ENCODE measurements at places on chromosomes 6 and 20.

DNA sequence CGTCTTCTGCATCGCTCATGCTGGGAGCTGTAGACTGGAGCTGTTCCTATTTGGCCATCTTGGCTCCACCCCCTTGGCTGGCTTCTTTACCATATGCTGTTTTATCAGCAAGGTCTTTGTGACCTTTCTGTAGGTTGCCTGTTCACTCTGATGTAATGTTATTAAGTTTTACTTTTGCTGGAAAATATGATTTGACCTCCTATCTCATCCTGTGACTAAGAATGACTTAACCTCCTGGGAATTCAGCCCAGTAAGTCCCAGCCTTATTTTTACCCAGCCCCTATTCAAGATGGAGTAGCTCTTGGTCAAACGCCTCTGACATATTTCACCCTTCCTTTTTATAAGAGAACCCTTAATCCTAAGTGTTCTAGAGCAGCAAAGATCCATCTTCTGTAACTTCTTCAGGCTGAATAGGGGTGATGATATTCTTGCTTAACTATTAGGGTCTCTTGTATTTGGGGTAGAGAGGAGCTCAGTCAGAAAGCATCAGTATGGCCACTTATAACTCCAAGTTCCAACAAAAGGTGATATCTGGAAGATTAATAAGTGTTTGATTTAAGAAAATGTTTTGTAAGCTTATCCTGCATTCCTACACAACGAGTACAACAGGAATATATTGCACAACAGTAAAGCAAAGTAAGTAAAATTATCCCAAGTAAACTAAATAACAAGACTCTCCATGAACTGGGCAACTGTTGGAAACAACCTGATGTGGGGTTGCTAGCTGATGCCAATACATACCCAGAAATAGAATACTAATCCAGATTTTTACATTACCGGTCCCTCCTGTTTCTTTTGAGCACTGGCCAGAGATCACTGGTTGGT is 23.1 kb upstream of the HMGN3 start:
- DNase-seq: no peak

- DNase-seq: no peak
Measured at GRCh38 chr6:81696524-81696923, 56.0 kb downstream of the TENT5A start.

- DNase-seq: no peak
Measured at GRCh38 chr6:10681795-10682194, 12.6 kb downstream of the C6orf52 start.

DNA sequence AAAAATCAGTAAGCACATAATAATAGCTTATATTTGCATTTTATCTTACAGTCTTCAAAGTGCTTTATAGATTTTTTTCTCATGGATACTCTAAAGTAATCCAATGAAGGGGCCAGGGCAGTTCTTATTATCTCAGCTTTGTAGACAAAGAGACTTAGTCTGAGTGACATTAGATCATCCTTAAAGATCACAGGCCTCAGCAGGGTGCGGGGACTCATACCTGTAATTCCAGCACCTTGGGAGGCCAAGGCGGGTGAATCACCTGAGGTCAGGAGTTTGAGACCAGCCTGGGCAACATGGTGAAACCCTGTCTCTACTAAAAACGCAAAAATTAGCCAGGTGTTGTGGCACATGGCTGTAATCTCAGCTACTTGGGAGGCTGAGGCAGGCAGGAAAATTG is 14.5 kb downstream of the FERMT1 start:
- DNase-seq: no peak

GRCh38 chr6:81734500-81735150 is 17.9 kb downstream of the TENT5A start:
- DNase-seq: no peak

DNA sequence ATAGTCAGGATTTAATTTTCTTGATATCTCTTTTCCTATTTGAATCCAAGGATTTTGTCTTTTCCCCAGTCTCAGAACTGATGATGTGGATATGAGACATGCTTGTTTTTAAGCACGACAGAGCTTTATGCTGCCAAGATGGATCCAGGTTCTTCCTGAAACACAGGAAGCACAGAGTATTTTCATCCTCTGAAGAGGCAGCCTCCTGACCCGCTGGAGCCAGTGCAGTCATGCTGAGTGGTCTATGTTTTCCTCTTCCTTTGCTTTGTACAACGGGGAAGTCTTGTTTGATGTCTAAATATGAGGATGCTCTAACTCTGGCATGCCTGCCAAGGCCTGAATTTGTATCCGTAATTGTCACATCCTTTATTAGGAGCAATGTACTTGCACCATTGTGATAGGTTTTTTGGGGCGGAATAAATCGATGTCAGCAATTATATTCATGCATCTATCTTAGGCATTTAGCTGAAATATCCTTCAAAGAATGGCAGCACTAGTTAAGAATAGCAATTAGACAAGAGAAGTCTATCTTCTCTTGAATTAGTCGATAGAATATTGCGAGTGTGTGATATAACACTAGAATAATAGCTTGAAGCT is 407.1 kb upstream of the JAG1 start:
- no peak for DNase-seq

DNA sequence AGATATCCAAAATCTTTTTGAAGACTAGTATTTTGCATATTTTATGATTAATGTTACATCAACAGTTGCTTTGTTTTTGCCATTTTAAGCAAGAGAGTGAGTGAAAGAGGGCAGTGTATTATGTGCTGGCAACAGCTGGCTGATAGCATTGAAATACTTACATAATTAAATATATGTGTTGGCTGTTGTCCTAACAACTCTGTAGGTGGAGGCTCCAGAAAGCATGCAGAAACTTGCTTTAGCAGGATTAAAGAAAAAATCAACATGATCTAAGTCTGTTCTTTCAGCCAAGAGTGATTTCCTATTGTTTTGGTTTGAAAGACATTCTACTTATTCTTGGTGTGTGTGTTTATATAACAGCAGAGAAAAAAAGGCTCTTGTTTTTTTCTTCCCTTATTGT is 127.5 kb downstream of the CDKAL1 start:
- DNase-seq: no peak

GRCh38 chr6:150787429-150787828 is 78.1 kb upstream of the MTHFD1L start:
- no peak for DNase-seq

GRCh38 chr6:41813469-41813868 is 26.0 kb downstream of the TOMM6 start:
- no peak for DNase-seq

Data from left ventricle myocardium inferior (tissue), 1 donor.